ENCODE measurements at places on chromosomes 1 and 21.

DNA sequence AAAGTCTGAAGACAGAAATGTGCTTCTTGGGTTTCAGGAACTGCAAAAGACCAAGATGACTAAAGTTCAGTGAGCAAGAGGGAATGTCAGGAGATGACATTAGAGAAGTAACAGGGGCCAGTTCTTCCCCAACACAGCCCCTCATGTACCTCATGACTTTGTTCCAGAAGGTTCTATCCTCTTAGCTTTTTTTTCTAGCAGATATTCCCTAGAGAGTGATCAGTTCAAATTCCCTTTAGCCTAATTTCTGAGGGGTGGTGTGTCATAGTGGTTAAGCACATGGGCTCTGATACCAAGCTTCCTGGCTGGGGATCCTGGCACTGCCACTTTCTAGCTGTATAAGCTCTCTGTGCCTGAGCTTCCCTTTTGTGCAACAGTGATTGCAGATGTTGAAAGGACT lies 108.0 kb downstream of the LBR start:
- no peak for ATAC-seq

GRCh38 chr1:101004670-101005069 lies 20.9 kb downstream of the DPH5 start:
- ATAC-seq: no peak

- ATAC-seq: peak; percentile 62
Measured at GRCh38 chr1:204130981-204131892, 20.6 kb downstream of the ETNK2 start.

GRCh38 chr1:98384461-98385141 lies 276.9 kb upstream of the SNX7 start:
- no peak for ATAC-seq

GRCh38 chr1:161510477-161510876 lies 5.2 kb downstream of the FCGR2A start:
- ATAC-seq: no peak

GRCh38 chr1:27478098-27478497 lies 11.9 kb downstream of the WASF2 start:
- ATAC-seq: no peak

- ATAC-seq: no peak
Measured at GRCh38 chr1:219049501-219049900, 124.2 kb upstream of the LYPLAL1 start.

- no peak for ATAC-seq
Measured at GRCh38 chr1:5333291-5333690, 658.9 kb downstream of the NPHP4 start.

DNA sequence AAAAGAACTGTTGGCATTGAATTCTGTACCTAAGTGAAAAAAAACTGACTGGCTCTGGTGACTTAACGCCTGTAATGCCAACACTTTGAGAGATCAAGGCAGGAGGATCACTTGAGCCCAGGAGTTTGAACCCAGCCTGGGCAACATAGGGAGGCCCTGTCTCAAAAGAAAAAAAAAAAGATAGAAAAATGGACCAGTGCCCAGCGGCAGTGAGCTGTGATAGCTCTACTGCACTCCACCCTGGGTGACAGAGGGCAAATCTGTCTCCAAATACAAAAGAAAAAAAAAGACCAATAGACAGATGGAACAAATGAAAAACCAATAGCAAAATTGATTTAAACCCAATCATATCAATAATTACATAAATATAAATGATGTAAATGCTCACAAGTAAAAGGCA lies 674 bp upstream of the AKR7A3 start:
- ATAC-seq: no peak

GRCh38 chr1:208027861-208028260 lies 116.9 kb upstream of the CD34 start:
- ATAC-seq: no peak

DNA sequence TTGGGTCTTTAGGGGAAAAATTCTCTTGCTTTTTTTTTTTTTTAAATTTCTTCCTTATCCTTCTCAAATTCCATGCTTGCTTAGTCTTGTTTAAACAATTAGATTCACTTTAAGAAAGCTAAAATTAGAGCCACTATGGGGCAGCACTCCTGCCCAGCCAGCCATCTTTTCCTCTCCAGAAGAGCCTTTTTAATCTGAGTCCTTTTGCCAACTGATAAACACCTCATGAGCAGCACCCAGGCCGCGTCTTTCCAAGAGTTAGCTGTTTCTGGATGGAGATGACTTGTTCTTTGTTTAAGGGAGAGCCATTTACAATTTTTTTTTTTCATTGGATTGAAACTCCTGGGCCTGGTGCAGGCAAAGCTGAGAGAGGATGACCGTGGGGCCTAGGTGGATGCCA lies 53.3 kb upstream of the TSPAN2 start:
- ATAC-seq: no peak

- ATAC-seq: no peak
Measured at GRCh38 chr21:27480841-27481261, 514.0 kb upstream of the ADAMTS5 start.

- no peak for ATAC-seq
Measured at GRCh38 chr1:21205416-21205815, 28.7 kb upstream of the EIF4G3 start.

DNA sequence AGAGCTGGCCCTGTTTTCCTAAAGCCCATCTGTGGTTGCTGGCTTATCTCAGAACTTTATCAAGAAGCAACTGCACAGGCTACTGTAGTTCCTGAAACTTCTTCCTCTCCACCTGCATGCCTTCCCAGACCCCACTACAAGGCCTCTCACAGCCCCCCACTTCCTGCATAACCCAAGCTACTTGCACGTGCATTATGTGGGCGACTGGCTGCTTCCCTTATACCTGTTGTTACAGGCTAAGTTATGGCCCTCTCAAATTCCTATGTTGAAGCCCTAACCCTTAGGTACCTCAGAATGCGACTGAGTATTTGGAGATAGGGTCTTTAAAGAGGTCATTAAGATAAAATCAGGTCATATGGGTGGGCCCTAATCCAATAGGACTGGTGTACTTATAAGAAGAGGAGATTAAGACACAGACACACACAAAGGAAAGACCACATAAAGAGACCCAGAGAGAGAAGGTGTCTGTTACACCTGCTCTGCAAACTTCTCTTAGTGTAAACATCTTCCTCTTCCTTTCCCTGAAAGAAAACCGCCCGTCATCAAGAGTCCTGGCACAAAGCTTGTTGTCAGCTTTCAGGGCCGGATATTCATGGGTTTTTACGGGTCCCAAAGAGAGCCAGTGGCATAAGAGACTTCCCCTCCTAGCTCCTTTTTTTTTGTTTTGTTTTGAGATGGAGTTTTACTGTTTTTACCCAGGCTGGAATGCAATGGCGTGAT lies 5.1 kb downstream of the ZNF496 start:
- no peak for ATAC-seq

GRCh38 chr1:198893763-198894444 lies 255.1 kb downstream of the PTPRC start:
- no peak for ATAC-seq

GRCh38 chr1:1577367-1578011 lies 2.8 kb upstream of the SSU72 start:
- ATAC-seq: no peak

GRCh38 chr1:17001760-17002523 lies 9.8 kb downstream of the ATP13A2 start:
- ATAC-seq: no peak

DNA sequence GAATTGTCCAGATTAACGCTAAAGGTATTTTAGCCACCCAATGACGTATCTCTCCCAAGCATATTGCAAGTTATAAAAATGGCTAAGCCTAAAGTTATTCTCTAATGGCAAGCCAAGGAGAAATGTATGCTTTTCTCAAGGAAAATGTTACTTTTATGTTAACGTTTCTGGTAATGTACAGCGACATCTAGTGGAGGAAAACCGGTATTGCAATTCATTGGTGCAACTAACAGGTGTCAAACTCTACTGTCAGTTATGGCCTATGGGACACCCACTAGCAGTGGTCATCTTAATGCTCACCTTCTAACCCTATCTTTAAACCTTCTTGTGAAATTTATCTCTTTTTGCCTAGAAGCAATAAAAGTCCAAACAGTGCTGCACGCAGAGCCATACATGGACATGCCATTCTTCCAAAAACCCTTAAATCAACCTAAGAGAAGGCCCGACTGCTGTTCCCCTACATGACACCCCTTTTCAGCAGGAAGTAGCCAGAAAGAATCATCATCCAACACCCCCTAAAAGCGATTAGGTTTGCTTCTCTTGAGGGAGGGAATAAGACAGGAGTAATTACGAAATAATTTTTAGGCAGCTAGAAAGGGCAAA lies 68.7 kb upstream of the LRIF1 start:
- ATAC-seq: peak; percentile 49

Measured in SK-N-SH treated with all-trans-retinoic acid at 6 μM for 48 hours (cell line).